Trophoblast cell (in vitro differentiated cells and primary cell): ENCODE measurements at places on chromosomes 3 and 15.
A peak's percentile ranks its signal among the peaks of the same experiment; 100 is the strongest.

GRCh38 chr15:65258375-65259262 is 28.1 kb downstream of the PARP16 start:
- no peak overlapping the region for H3K27ac ChIP-seq
- peaks cover 15% of the 10 kb centered on the region for H3K36me3 ChIP-seq
- H3K4me1 ChIP-seq = no peaks in the 10 kb centered on the region
- DNase-seq = no peak

DNA sequence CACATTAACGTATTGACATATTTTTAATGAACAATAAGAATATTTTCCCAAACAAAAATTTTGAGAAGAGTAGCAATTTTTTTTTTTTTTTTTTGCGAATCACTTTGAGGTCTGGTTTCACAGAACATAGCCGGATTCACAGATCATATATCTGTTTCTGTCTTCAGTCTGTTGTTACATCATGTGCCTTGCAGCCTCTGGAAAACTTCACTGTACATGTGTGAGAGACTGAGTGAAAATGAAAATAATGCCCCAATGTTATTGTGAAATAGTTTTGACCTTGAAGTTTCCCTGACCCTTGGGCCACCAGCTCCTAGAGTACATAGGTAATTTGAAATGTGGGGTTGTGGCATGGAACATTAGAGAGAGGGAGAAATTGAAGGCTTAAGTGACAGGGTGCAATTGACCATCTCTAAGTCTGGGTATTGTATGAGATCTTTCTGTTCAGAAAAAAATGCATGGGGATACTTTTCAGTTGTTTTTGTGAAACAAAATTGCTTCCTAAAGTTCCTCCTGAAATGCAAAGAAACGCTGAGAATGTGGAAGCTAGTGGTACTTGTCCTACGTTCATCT is 14.0 kb downstream of the ITPR1 start:
- H3K4me3 ChIP-seq = no peak overlapping the region
- H3K4me1 ChIP-seq = no peaks in the 10 kb centered on the region
- no peak overlapping the region for H3K27ac ChIP-seq
- H3K36me3 ChIP-seq = no peaks in the 10 kb centered on the region

DNA sequence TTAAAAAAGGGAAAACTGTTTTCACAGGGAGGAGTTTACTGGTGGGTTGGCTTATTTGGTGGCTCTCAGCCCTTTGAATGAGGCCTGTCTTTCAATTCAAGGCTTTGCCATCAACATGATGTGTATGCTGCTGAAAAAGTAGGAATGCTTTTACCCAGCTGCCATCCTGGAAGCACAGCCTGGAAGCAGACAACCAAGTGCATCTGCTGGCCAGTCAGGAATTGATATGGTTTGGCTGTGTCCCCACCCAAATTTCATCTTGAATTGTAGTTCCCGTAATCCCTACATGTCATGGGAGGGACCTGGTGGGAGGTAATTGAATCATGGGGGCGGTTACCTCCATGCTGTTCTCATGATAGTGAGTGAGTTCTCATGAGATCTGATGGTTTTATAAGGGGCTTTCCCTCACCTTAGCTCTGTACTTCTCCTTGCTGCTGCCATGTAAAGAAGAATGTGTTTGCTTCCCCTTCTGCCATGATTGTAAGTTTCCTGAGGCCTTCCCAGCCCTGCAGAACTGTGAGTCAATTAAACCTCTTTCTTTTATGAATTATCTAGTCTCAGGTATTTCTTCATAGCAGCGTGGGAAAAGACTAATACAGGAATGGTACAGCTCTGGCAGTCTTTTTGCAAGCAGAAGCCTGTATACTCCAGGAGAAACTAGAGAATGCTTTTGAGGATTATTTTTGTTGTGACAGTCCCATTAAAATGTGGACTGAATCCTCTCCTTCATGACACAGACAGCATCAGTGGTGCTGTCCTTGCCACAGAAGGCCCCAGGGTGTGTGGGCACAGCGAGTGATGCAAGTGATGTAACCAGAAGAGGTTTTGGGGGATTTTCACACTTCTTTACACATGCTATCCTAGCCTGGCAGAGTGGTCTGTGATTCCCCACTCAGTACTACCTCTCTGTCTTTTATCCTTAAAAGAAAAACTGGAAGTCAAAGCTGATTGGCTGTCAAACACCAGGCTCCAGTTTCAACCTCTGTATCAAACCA is 20.0 kb downstream of the PLCL2 start:
- no peaks in the 10 kb centered on the region for H3K27me3 ChIP-seq
- no peak overlapping the region for H3K4me3 ChIP-seq
- no peaks in the 10 kb centered on the region for H3K36me3 ChIP-seq
- H3K4me1 ChIP-seq = no peaks in the 10 kb centered on the region
- no peak overlapping the region for H3K27ac ChIP-seq
- no peak for DNase-seq

GRCh38 chr3:140904521-140904920 is 37.1 kb upstream of the SLC25A36 start:
- H3K4me3 ChIP-seq = no peak overlapping the region
- DNase-seq = no peak
- no peak overlapping the region for H3K27ac ChIP-seq
- H3K27me3 ChIP-seq = no peaks in the 10 kb centered on the region
- H3K4me1 ChIP-seq = no peaks in the 10 kb centered on the region

DNA sequence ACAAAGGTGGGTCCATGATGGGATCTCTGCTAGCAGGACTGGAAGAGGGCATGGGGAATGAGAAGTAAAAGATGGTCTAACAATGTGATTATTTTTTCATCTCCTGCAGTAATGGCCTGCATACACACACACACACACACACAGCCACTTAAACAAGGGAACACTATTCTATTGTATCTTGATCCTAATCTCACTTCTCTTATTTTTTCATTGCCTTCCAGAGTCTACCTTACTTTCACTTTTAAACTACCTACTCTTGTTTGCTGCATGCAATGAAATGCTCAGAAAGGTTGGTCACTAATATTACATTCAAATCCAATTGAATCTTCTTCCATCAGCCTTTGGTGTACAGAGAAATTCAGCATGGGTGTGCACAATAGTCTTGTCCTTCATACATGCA is 853.8 kb downstream of the IGSF11 start:
- H3K4me3 ChIP-seq = no peak overlapping the region
- H3K27ac ChIP-seq = no peak overlapping the region
- DNase-seq = no peak
- H3K36me3 ChIP-seq = no peaks in the 10 kb centered on the region
- H3K27me3 ChIP-seq = no peaks in the 10 kb centered on the region
- H3K4me1 ChIP-seq = no peaks in the 10 kb centered on the region

- H3K4me1 ChIP-seq = no peaks in the 10 kb centered on the region
- H3K27ac ChIP-seq = no peak overlapping the region
- H3K4me3 ChIP-seq = no peak overlapping the region
- no peak for DNase-seq
These were observed 239.0 kb upstream of the NAALADL2 start for GRCh38 chr3:174620138-174620537.

GRCh38 chr3:3069723-3070122 is 40.5 kb downstream of the IL5RA start:
- no peak for DNase-seq
- H3K4me3 ChIP-seq = no peak overlapping the region
- H3K4me1 ChIP-seq = no peaks in the 10 kb centered on the region
- no peaks in the 10 kb centered on the region for H3K36me3 ChIP-seq

- H3K27ac ChIP-seq = no peak overlapping the region
- H3K27me3 ChIP-seq = no peaks in the 10 kb centered on the region
- H3K4me3 ChIP-seq = no peak overlapping the region
- DNase-seq = no peak
- H3K36me3 ChIP-seq = no peaks in the 10 kb centered on the region
These were observed 10.1 kb downstream of the PRR23E start for GRCh38 chr3:127203024-127203423.

DNA sequence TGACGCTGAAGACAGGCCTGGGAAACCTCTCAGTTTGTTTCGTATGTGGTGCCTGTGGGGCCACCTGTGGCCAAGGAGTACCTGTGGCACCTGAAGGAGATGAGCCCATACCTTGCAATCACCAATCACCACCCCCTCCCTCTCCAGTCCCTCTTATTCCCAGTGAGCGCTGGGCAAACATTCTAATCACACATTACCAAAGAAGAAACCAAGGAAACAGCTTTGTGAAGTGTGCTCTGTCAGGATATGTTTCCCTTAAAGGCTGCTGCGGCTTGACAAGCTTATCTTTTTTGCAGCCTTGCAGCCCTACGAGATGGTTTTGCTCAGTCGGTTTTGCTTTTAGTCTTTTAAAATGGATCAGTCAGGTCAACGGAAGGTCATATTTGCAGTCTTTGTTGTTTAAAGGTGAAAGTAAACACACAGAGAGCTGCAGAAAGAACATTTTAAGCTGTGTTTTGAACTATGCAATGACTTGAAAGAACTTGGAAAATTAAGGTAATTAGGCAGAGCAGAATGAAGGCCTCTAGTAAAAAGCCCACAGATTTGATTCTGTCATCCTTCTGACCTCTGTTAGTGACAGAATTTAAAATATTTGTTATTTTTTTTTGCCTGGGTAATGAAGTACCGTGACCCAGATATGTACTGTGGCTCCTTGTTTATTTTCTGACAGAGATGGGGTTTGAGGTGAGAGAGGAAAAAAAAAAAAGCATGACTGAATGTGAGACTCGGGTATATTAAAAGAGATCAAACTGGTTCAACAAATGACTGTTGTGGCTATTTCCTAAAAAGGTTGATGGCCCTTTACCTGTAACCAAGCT is 461.4 kb downstream of the NSUN3 start:
- no peaks in the 10 kb centered on the region for H3K27me3 ChIP-seq
- H3K4me1 ChIP-seq = no peaks in the 10 kb centered on the region
- no peak overlapping the region for H3K27ac ChIP-seq
- DNase-seq = no peak

DNA sequence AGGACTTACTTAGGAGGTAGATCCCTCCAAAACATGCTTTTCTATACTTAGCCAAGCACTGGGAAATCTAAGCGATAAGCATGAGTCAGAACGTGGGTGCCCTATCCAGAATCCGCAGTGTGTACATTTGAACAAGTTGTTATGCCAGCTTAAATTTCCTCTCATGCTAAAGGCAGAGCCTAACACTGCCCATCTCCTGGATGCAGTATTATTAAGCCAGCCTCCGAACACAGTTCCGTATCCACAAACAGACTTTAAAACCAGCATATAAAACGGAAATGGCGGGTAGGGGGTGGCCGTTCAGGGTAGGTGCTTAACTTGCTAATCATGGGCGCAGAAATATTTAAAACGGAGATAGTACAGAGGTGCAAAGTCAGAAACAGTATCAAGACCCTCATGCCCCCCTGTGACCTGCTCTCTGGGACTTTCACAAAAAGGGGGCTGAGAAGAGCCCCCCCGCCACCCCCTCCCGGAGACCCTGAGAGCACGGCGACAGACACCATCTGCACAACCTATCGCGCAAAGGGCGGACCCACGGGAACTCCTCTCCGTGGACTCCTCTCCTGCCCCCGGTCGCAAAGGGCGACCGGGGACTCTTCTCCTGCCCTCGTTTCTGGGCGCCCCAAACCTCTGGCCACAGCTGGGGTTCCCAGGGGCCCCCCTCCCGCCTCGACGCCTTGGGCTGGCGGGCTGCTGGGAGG is 889 bp upstream of the LRRIQ4 start:
- H3K36me3 ChIP-seq = no peaks in the 10 kb centered on the region
- no peak overlapping the region for H3K27ac ChIP-seq
- H3K4me3 ChIP-seq = peak overlapping the region; percentile 69

GRCh38 chr3:12425850-12426579 is 58.3 kb upstream of the TSEN2 start:
- no peak overlapping the region for H3K4me3 ChIP-seq
- no peak overlapping the region for H3K27ac ChIP-seq
- peak; percentile 54 for DNase-seq
- H3K4me1 ChIP-seq = peaks cover 4% of the 10 kb centered on the region

GRCh38 chr3:78880603-78881461 is 887.0 kb downstream of the ROBO1 start:
- H3K27me3 ChIP-seq = no peaks in the 10 kb centered on the region
- DNase-seq = no peak
- no peak overlapping the region for H3K27ac ChIP-seq
- H3K4me1 ChIP-seq = no peaks in the 10 kb centered on the region

DNA sequence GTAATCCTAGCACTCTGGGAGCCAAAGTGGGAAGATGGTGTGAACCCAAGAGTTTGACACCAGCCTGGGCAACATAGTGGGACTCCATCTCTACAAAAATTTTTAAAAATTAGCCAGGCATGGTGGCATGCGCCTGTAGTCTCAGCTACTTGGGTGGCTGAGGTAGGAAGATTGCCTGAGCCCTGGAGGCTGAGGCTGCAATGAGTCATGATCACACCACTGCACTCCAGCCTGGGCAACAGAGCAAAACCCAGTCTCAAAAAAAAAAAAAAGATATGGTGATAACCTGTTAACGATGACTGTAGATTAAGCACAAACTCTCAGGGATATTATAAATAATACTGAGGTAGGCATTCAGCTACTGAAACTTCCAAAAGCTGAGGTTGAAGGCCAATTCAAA is 107.5 kb downstream of the SLC49A4 start:
- peak; percentile 60 for DNase-seq
- no peak overlapping the region for H3K4me3 ChIP-seq
- H3K27ac ChIP-seq = no peak overlapping the region
- no peaks in the 10 kb centered on the region for H3K27me3 ChIP-seq
- H3K36me3 ChIP-seq = no peaks in the 10 kb centered on the region

- H3K4me3 ChIP-seq = no peak overlapping the region
- peaks cover 3% of the 10 kb centered on the region for H3K27me3 ChIP-seq
- no peak for DNase-seq
- H3K27ac ChIP-seq = no peak overlapping the region
- no peaks in the 10 kb centered on the region for H3K36me3 ChIP-seq
These were observed 190.5 kb upstream of the LYSMD4 start for GRCh38 chr15:99923711-99924110.

DNA sequence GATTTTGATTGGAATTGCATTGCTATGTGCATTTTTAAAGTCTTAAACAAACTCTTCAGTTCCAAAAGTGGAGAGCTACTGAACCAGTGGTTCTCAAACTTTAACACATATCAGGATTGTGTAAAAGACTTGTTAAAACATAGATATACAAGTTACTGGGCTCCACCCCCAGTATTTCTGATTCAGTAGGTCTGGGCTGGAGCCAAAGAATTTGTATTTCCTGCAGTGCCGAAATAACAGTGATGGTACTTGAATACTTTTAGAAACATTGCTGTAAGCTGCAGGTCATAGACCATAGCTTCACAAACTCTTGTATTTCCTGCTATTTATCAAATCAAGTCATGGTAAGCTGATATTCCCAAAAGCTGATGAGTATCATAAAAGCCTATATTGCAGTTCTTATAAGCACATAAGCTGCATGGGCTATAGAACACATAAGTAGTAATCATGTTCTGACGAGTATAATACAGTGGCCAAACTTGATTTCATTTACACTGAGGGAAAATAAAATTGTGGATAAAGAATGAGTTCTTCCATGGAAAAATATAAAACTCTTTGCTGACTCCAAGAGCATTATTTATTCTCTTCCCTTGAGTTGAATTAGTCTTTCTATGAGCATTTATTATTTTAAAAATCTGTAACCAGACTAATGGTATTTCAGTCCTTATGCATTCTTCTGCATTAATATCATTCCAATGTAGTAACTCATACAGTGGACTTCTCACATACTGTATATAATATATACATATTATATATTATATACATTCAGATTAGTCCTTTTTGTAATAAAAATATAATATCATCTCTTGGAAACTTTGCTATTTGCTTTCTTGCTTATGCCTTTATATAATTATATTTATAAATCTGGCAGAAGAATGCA is 550.5 kb upstream of the AGTR1 start:
- no peaks in the 10 kb centered on the region for H3K27me3 ChIP-seq
- no peak for DNase-seq
- no peaks in the 10 kb centered on the region for H3K4me1 ChIP-seq

GRCh38 chr3:52023860-52024764 is 28.4 kb upstream of the RPL29 start:
- DNase-seq = no peak
- H3K36me3 ChIP-seq = no peaks in the 10 kb centered on the region
- no peak overlapping the region for H3K27ac ChIP-seq
